ENCODE measurements at places on chromosomes 2 and 18.
A peak's percentile ranks its signal among the peaks of the same experiment; 100 is the strongest.

GRCh38 chr2:141341444-141341843 is 789.4 kb downstream of the LRP1B start:
- DNase-seq: no peak

- DNase-seq: no peak
Observed at GRCh38 chr2:11729362-11730212, 16.8 kb upstream of the LPIN1 start.

DNA sequence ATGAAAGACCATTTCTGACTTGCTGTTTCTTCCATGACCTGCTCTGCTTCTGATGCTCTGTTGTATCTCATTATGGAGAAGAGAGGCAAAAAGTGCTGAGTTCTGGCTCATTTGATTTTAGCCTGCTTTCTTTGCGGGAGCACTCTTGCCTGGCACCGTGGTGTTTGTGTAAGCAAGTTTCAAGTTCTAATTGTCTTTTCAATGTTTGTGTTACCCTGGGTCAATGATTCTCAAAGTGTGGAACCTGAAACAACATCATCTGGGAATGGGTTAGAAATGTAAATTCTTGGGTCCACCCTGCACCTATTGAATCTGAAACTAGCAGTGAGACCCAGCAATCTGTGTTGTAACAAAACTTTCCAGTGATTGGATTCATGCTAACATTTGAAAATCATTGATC is 85.5 kb upstream of the STON1 start:
- no peak for DNase-seq

- no peak for DNase-seq
Observed at GRCh38 chr2:46775722-46776121, 139.9 kb downstream of the MCFD2 start.

GRCh38 chr2:71129902-71130151 is 202 bp downstream of the MCEE start:
- no peak for DNase-seq

GRCh38 chr2:194289712-194290346 is 1367.2 kb upstream of the SLC39A10 start:
- DNase-seq: no peak

- no peak for DNase-seq
Observed at GRCh38 chr2:127058246-127058953, 48.6 kb downstream of the BIN1 start.

GRCh38 chr2:224724331-224724730 is 8.2 kb upstream of the CCDC195 start:
- no peak for DNase-seq

DNA sequence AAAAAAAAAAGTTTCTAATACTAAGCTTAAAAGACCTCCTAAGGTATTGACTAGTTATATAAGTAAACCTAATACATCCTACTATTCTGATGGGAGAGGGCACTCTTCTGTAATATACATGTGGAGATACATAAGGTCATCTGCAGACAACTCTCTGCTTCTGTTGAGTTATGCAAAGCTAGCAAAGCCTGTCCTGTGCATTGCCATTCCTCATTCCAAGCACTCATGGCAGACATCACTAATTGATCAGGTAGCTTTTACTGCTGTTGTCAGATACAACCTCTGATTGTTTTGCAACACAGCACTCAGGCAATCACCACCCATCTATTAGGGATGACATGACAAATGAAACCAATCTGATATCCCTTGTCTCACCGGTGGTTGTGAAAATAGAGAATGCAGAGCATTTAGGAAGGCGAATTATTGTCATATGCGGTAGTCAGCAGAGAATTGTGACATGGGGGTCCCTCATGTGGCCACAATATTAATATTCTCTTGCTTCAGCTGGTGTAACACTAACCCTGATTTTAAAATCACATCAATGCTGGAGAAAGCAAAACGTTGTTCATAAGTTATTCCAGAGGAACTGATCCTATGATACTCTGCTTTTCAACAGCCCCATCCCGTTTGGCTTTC is 416.5 kb upstream of the GYPC start:
- no peak for DNase-seq

DNA sequence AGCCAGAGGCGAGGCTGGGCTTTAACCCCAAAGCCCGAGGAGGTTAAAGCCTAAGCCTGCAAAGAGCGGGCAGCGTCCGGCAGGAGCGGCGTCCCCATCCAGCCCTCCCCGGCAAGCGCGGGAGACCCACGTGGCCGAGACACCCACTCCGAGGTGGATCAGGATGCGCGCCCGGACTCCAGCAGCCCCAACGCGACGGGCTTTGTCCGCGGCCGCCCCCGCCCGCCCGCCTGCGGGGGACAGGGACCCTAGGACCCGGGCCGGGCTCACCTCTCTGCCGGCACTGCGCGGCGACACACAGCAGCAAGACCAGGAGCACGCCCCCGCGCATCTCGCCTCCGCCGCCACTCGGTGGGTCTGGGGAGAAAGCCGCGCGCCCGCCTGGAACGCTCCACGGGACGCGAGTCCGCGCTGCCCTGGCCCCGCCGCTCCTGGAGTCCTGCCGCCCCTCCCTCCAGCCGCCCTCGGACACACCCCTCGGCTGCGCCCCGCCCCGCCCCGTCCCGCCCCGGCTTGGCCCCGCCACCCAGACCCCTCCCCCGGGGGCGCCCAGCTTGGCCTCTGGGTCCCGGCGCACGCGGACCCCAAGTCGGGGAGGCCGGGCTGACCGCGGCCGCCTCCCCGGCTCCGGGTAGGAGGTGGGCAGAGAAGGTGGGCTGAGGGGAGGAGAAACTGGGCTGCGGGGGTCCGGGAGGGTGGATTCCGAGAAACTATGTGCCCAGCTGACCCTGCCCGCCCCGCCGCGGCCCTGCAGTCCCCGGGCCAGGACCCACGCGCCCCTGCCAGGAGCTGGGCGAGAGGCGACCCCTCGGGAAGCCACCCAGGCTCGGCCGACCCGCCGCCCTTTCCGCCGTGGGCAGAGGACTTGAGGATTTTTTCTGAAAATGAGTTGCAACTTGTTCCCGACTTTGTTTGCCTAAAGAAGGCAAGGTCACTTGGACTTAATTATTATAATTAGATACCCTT is at the start of gene LAMA1:
Gene LAMA1, minus strand, starts transcription at position 408 of the 966 bp plus-strand sequence. Its CDS starts 77 bp downstream, at position 331.
- no peak for DNase-seq

GRCh38 chr2:219500135-219500534 is 1.4 kb downstream of the GMPPA start:
- DNase-seq: no peak

DNA sequence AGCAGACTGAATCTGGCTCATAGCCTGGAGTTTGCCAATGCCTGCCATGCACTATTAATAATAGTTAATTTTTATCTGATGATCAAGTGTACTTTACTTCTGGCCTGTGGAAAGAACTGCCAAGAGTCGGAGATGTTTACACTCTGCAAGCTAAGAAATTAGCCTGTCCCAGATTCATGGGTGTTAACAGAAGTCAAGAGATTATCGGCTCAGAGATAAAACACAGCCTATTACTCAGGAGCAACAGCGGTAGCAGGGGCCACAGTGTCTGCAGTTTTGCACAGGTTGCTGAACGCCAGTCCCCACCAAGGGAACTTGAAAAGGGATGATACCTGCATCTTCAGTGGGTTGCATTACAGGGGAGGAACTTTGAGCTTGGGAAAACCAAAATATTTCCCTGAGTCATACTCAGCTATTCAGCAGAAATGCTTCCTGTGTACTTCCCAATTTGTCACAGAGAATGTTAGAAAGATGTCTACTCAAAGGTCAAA is 4.3 kb upstream of the ADI1 start:
- DNase-seq: no peak

DNA sequence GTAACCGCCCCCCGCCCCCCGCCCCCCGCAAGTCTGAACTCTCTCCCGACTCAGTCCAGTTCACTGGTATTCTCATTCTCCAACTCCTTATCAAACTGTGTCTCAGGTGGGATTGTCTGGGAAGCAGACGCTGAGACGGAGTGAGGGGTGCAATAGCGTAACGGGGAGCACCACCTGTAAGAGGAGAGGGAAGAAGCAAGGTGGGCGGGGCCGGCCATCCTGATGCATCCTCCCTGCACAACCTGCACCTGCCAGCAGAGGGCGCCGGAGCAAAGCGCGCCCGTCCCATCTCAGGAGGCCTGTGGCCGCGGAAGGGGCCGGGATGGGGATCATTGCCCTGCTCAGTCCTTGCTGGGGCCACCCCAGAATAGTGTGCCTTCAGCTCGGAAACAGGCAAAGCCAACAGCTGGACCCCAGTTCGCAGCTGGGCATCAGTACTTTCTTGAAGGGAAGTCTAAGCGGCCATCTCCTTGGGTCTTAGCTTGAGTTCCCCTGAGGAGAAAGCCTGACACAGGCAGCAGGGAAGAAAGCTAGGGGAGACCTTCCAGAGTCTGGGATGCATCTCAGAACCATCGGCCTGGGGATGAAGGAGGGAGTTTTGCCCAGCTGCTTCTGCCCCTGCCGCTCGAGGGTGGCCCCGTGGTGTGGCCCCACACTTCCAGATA is 208.0 kb downstream of the TFCP2L1 start:
- DNase-seq: peak; percentile 42

DNA sequence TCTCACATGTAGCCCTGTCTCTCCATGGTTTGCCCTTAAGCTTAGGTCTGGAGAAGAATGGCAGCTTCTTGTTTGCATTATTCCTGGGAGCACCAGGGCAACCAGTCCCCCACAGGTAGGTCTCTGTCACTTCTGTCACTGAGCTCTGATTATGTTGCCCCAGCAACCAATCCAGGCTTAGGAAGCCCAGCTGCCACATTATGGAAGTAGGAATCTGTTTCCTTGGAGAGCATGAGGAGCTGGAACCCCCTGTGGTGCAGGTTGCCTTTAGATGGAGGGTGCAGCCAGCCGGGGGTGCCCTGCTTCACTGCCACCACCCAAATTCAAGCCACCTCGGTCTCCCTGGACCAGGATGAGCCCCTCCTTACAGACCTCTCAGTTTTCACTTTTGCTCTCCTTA is 4.8 kb downstream of the RESP18 start:
- no peak for DNase-seq

Measured in activated gamma-delta T cell treated with anti-CD3 and anti-CD28 coated beads, Interleukin-2, amount 50 U/mL, for 16 hours (primary cell).